ENCODE measurements at places on chromosomes 6 and 20. TPM values are rescaled to one million over a fixed set of nuclear protein-coding genes. Genes with fewer than 3 reads are reported as not detected.

GRCh38 chr20:22523128-22523498, 61.3 kb downstream of the FOXA2 start:
- no peak for DNase-seq

Gene C20orf204
- total RNA-seq, result 17.5 TPM

DNA sequence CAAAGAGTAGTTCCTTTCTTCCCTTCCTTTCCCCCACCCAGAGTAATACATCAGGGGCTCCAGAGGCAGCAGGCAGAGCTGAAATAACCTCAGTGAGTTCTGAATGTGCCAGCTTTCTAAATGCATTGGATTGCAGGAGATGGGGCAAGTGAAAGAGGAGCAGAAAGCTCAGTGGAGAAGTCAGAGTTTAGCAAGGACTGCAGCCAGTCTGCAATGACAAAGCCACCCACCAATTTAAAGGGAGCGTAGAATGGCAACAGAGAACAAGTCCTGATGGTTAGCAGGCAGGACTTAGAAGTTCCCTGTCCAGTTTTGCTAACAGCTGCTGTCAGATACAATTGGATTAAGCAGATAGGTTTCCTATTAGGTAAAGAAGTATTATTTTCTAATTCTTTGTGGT, 203.4 kb upstream of the RIN2 start:
- DNase-seq, result no peak

DNA sequence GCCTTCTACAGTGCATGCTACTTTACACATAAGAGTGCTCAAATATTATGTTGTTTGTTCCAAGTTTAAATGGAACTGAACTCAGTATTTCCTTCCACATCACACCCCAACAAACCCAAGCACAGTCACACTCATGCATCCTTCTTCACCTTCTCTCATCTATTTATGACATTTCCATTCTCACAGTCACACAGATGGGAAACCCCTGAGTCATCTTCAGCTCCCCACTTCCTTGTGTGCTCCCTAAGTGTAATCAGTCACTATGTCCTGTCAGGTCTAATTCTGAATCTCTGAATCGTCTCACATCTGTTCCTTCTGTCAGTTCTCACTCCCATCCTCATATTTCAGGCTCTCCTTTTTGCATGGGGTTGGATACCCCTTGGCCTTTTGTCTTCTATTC, 96.0 kb downstream of the RIMS1 start:
- no peak for DNase-seq

GRCh38 chr6:101110814-101111213, 229.7 kb upstream of the ASCC3 start:
- no peak for DNase-seq

DNA sequence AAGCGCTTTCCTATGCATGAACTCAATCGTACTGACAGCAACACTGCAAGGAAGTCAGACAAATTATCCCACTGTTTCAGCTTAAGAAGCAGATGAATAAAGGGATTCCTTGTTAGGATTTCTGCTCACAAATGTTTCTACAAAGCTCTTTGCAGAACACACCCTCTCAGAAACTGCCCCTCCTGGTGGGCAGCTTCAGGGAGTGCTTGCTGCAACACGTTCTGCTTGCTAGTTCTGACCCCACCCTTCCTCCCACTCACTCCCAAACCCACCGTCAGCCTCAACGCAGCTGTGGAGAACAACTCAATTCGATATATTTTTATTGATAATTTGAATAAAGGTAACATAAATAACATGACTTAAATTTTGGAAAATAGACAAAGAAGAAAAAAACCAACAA, 250.8 kb upstream of the PRDM1 start:
- no peak for DNase-seq

DNA sequence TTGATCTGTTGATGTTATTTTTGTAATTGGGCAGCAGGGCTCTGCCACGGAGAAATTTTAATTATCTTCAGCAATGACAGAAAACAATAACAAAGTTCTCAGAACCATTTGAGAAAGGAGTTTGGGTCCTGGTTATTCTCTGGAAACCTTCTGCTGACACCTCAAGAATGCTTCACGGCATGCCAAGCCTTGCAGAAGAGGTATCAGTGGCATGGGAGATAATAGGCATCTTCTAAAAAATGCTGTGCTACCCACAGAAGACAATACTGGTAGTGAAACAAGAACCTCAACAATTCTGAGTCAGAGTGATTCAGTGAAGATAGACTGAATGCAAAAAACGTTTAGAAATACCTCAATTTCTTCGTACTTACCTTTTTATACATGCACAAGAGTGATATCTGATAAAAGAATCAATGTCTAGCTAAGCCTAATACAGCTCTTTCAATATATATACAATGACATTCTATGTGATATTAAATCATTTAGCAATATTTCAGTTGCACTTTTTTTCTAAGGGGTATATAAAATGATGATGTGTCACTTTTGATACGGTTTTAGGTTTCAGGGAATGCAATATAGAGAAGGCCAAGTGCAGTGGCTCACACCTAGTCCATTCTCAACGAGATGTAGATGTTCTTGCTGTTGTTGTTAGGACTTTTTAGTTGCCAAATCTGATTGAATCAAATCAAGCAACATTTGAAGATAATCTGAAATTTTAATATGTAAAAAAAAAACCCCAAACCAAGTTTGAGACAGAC, 110.4 kb upstream of the COL21A1 start:
- DNase-seq, result no peak

Gene NFYA
- 31.5 TPM for total RNA-seq

DNA sequence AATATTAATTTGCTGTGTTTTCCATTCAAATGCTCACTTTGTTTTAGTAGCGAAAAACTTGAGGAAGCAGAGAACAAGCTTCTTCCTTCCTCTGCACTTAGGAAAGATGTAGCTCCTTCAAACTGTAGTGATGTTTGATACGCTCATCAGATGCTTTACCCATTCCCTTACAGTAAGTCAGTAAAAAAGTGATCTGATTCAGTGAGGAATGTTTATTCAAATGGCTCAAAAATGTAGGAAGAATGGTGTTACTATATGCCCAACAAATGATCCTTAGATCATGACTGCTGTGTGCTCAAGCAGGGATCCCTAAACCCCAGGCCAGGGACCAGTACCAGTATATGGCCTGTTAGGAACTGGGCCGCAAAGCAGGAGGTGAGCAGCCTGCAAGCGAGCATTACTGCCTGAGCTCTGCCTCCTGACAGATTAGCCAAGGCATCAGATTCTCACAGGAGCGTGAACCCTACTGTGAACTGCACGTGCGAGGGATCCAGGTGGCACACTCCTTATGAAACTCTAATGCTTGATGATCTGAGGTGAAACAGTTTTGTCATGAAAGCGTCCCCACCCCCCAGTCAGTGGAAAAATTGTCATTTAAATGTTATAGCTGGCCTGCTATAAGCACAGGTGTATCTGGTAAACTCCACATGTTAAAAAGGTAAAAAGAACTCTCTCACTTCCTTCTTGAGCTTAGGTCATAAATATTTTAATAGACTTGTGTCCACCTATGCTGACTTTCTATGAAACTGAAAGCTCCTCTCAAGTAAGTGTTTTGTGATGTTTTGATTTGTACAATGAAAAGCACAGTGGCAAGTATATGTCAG, 187.2 kb downstream of the FOXC1 start:
- no peak for DNase-seq

GRCh38 chr6:118893807-118894424, at the start of gene ASF1A:
TSS of gene ASF1A (plus strand) at chr6:118894152. CDS start at chr6:118894414, 262 bp downstream.
- DNase-seq, result peak; percentile 98

DNA sequence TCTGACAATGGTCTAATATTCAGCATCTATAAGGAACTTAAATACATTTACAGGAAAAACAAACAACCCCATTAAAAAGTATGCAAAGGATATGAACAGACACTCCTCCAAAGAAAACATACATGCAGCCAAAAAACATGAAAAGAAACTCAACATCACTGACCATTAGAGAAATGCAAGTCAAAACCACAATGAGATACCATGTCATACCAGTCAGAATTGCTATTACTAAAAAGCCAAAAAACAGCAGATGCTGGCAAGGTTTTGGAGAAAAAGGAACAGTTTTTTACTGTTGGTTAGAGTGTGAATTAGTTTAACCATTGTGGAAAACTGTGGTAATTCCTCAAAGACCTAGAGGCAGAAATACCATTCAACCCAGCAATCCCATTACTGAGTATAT, 339.0 kb upstream of the ADGRB3 start:
- DNase-seq, result no peak

GRCh38 chr6:32689531-32690501, 23.4 kb upstream of the HLA-DQB1 start:
- no peak for DNase-seq

GRCh38 chr6:53822401-53823125, 27.8 kb downstream of the LRRC1 start:
- DNase-seq, result no peak

- no peak for DNase-seq
Measured at GRCh38 chr6:91185072-91185471, 598.2 kb upstream of the MAP3K7 start.

DNA sequence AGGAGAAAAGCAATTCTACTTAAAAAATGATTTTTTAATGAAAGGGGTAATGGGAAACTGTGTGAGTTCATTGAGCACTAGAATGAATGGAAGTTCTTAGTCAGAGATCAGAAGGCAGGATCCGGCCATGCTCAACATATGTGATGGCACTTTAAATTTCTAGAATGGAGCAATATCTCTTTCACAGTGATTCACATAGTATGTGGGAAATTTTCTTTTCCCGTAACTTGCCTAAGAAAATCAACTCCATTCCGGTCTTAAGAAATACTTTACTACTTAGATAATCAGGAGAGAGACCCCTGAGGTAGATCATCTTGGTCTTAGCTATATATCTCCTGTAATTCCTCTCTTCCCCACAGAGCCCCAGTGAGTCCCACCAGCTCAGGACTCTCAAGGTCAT, 131.8 kb downstream of the SCML4 start:
- DNase-seq, result no peak

GRCh38 chr6:148217921-148218320, 124.7 kb upstream of the SASH1 start:
- DNase-seq, result no peak

GRCh38 chr6:101296169-101296960, 97.1 kb upstream of the GRIK2 start:
- no peak for DNase-seq

GRCh38 chr6:24332317-24332716, 25.5 kb downstream of the DCDC2 start:
- no peak for DNase-seq

Gene HLA-DQB2
- 2.9 TPM for total RNA-seq

DNA sequence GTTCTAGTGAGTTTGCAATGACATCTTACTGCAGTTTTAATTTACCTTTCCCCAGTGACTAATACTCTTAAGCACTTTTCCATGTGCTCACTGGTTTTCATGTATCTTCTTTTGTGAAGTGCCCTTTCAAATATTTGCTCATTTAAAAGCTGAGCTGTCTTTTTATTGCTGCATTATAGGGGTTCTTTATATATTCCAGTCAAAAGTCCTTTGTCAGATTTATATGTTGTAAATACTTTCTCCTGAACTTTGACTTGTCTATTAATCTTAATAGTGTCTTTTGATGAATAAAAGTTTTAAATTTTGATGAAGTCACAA, 50.2 kb upstream of the ELOVL5 start:
- DNase-seq, result no peak

- DNase-seq, result peak; percentile 35
Measured at GRCh38 chr6:42220807-42221206, 3.1 kb upstream of the MRPS10 start.

- DNase-seq, result no peak
Measured at GRCh38 chr20:48015943-48016723, 230.9 kb upstream of the SULF2 start.

DNA sequence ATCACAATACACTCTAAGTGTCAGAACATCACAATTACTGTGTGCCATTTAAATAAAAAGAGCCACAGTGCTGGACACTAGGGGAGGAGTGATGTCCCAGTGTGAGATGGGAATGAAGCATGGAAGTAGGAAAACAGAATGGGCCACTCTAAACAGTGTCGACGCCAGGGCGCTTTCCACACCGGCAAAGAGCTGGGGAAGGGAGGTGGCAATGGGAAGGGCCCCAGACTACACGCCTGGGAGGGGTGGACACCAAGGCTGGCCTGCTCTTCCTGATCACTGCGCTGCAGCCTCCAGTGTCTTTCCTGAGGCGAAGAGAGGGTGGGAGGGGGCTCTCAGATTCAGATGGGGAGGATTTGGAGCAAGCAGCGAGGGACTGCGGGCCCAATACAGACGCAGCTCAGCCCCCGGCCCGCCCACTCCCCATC, 75.9 kb downstream of the ERMARD start:
- DNase-seq, result no peak

GRCh38 chr6:151060766-151061531, 178.8 kb upstream of the AKAP12 start:
- DNase-seq, result no peak

DNA sequence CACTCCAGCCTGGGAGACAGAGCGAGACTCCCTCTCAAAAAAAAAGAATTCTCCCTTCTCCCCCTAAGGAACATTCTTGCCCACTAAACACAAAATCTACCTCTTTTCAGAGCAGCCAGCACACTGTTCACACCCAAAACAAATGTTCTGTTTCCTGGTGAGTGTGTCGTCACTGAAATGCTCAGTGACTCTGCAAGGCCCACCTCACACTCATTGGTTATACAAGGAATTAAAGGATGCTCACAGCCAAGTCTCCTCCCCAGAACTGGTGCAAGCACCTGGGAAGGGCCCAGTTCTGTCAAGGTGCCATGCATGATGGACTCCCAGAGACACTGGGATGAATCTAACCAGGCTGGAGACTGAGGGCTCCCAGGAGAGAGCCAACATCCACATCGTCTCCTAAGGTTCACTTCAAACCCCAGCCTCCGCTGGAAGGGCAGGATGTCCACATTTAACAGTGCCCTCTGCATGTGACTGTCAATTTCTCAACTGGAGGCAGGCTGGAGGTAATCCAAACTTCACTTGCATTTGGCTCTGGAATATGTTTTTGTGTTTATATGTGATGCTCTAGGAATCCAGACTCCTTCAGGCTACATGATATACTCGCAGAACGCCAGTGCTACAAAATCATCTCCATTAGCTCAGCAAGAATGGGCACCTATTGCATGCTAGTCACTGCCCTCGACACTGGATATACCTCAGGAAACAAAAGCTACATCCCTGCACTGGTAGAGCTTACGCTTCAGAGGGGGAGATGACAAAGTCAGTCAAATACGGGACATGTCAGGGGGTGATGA, 7.1 kb downstream of the RRBP1 start:
- DNase-seq, result no peak

GRCh38 chr6:35765739-35766138, 10.7 kb upstream of the CLPSL2 start:
- no peak for DNase-seq

DNA sequence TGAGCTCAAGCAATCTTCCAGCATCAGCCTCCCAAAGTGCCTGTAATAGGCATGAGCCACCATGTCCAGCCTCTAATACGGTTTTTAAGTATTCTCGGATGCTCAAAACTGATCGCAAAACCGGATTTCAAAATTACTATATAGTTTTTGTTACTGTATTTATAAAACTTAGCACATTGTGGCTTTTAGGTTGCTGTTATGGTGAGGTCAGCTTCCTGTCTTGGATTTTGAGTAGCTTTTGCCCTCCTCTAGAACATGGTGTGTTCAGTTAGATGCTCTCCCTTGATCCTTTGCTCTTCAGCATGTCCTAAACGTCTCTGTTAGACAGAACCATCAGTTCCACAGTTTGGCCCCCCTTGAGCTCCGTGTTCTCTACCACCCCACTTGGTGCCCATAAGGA, 96.2 kb downstream of the RPP40 start:
- DNase-seq, result peak; percentile 47

Gene TCP11
- total RNA-seq, result not detected

GRCh38 chr6:47358440-47359225, 48.9 kb upstream of the TNFRSF21 start:
- DNase-seq, result no peak
